ENCODE measurements at places on chromosomes 3 and 15.
A peak's percentile ranks its signal among the peaks of the same experiment; 100 is the strongest.

DNA sequence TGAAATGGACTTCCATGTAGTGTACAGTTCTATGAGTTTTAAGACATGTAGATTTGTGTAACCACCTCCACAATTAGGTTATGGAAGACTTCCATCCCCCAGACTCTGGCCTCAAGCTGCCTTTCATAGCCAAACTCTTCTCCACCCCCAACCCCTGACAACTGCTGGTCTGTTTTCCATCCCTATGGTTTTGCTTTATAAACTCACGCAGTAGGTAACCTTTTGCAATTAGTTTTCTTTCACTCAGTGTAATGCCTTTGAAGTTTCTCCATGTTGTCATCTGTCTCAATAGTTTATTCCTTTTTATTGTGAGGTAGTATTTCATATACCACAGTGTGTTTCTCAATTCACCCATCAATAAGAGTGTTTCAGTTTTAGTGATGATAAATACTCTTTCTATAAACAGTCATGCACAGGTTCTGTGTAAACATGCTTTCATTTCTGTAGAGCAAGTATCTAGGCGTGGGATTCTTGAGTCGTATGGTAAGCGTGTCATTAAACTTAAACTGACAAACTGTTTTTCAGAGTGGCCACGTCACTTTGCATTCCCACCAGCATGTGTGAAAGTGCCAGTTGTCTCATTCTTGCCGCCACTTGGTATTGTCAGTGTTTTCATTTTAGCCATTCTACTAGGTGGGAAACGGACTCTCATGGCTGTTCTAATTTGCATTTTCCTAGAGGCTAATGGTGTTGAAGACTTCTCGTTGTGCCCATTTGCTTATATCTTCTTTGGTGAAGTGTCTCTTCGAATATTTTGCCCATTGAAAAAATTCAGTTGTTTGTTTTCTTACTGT is 47.3 kb upstream of the ALDH1A3 start:
- DNase-seq, result no peak

- DNase-seq, result no peak
Measured at GRCh38 chr3:126349611-126350501, 7.4 kb downstream of the KLF15 start.

DNA sequence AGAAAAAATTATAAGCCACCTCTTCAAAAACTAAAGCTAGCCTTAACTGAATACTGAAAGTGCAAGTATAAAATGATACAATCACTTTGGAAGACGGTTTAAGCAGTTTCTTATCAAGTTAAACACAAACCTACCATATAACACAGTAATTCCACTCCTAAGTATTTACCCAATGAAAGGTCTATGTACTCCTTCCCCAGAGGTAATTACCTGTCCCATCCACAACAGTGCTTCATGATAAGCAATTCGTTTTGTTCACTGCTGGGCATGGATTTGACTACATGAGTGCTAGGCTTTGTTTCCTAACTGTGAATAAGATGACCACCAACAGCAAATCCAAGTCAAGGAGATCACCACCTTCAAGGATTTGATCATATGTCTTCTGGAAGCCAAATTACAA is 4.3 kb downstream of the COX5A start:
- DNase-seq, result no peak

- no peak for DNase-seq
Measured at GRCh38 chr3:132563420-132564069, 33.5 kb upstream of the ACKR4 start.

DNA sequence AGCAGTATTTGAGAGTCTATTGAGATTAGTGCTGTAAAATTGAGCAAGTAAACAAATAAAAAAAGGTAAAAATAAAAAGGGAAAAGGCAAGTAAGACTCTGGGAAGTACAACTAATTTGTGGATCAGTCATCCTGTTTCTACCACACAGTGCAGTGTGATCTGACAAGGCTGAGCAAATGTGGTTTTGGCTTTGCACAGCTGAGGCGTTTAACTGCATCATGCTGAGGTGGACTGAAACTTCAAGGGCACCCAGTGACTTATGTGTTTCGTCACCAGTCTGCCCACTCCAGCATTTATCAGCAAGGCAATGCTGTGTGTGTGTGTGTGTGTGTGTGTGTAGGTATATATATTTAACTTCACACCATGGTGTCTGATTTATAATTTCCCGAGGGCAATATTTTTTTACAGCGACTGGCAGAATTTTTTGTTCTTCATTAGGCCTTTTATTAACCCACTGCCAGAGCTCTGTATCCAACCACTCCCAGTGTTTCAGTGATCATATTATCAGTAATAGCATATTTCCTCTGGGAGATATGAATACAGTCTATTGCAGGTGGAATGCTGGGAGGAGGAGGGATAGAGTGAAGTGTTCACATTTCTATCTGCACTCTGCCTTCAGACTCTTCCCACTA is 131.5 kb upstream of the SATB1 start:
- DNase-seq, result no peak

DNA sequence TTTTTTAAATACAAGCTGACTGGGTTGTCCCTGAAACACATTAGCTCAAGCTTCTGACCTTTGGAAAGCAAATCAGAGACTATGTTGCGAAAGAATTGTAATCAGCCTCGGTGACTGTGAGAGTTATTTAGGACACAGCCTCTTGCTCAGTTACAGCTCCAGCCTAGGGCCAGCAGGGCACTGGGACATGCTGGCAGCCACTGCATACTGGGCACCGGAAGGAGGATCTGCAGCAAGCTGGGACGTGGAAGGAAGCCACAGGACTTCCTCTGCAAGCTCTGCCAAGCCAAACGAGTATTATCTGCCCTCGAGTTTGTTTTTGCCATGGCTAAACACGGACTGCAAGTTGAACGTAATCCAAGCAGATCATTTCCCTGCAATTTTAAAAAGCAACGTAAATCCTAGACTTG is 24.4 kb upstream of the COPG1 start:
- peak; percentile 83 for DNase-seq

DNA sequence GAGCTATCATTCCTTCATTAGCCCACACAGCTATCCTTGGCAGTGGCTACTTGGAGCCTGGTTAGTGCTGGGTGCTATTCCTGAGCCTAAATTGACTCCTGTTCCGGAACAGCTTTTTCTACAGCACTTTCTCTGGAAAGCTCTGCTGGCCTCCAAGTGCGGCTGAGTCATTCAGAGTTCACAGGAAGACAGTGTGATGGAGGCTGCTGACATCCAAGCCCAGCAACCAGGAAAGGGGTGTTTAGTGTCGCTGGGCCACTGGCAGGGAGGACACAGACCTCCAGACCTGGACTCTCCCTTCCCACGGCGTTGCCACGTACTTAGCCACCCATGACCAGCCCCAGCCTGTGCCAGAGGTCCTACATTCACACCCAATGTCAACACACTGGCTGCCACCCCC is 28.7 kb downstream of the CACNA2D2 start:
- DNase-seq, result peak; percentile 59

DNA sequence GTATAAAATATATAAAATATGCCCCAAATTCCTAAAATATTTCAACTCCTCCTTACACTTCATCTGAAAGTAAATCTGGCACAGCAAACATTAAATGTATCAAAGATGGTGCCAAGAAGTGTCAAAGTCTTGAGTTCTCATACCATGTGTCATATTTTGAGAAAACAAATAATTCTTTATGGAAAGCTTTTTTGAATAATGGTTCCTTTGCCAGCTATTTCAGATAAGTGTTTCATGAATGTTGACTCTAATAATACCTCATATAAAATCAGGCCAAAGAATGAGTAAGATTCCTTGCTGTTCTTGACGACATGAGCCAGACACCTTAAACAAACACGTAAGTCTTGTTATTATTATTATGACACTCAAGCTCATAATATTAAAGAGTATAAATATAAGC is 30.3 kb upstream of the ZNF385D start:
- no peak for DNase-seq

GRCh38 chr15:29805043-29805707 is 17.1 kb downstream of the TJP1 start:
- peak; percentile 82 for DNase-seq

- DNase-seq, result no peak
Measured at GRCh38 chr3:150797155-150797554, 34.2 kb upstream of the SIAH2 start.

- no peak for DNase-seq
Measured at GRCh38 chr3:29406291-29406832, 125.5 kb downstream of the RBMS3 start.

- DNase-seq, result no peak
Measured at GRCh38 chr3:154060238-154061000, 60.8 kb upstream of the ARHGEF26 start.

GRCh38 chr3:15576475-15576874 is 24.9 kb downstream of the HACL1 start:
- no peak for DNase-seq

DNA sequence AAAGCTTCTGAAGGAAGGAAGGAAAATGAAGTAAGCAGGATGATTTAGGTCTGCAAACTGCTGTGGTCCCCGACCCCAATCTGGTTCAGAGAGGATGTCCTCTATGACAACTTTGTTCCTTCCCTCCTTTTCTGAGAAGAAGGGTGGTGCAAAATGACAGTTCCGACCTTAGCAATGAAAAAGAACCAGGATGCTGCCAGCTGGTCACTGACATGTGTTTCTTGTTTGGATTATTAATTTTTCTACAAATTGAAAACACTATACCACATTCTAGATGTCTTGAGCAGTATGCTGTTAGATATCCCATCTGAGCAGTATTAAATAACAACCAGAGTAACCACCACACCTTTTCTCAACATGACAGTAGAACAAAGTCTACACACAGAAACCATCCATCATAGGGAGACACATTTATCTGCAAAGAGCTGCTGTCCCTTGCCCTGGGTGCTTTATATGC is 27.5 kb downstream of the CDCP1 start:
- DNase-seq, result peak; percentile 48

GRCh38 chr3:186520957-186521842 is 23.0 kb downstream of the CRYGS start:
- DNase-seq, result no peak

GRCh38 chr3:31230425-31231223 is 302.1 kb upstream of the STT3B start:
- no peak for DNase-seq

GRCh38 chr3:13045241-13045903 is 27.9 kb downstream of the IQSEC1 start:
- no peak for DNase-seq

All from foreskin fibroblast (primary cell).